Dermis microvascular lymphatic vessel endothelial cell (primary cell): ENCODE measurements at places on chromosomes 16 and 17.

GRCh38 chr17:56389356-56389755, 204.1 kb upstream of the NOG start:
- no peak for DNase-seq

- no peak for DNase-seq
Observed at GRCh38 chr16:23031508-23032098, 117.6 kb downstream of the USP31 start.

GRCh38 chr16:86448306-86448890, 61.9 kb upstream of the FOXF1 start:
- no peak for DNase-seq

- DNase-seq, result no peak
Observed at GRCh38 chr17:57174591-57174990, 81.7 kb upstream of the MSI2 start.
